ENCODE measurements at places on chromosomes 12 and 14. TPM values are rescaled to one million over a fixed set of nuclear protein-coding genes. Genes with fewer than 3 reads are reported as not detected.

MYG1 gene
- total RNA-seq: 99.0 TPM

FOXM1 gene
- total RNA-seq: 74.8 TPM

CCDC197 gene
- 0.11 TPM for total RNA-seq

KLRC4 gene
- total RNA-seq: not detected

JAG2 gene
- total RNA-seq: 2.6 TPM

DNA sequence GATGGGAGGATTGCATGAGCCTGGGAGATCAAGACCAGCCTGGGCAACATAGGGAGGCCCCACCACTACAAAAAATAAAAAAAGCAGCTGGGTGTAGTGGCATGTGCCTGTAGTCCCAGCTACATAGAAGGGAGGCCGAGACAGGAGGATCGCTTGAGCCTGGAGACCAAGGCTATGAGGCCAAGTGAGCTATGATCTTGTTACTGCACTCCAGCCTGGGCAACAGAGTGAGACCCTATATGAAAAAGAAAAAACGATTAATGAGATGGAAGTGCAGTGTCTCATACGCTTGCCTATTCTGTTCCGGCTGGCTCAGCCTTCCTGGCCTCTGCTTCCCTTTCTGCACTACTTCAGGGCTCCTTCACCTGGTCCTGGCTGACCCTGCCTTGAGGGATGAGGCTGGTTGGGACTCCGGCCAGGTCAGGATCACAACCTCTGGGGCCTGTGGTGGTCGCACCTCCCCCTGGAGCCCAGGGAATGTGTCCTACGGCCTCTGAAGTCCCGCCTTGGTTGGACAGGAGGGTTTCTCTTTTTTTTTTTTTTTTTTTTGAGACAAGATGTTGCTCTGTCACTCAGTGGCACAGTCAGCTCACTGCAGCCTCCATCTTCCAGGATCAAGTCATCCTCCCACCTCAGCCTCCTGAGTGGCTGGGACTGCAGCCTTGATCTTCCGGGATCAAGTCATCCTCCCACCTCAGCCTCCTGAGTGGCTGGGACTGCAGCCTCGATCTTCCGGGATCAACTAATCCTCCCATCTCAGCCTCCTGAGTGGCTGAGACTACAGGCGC is 10.7 kb downstream of the TEDC1 start:
- no peaks in the 10 kb centered on the region for H3K27me3 ChIP-seq
- H3K36me3 ChIP-seq: no peaks in the 10 kb centered on the region
- H3K4me3 ChIP-seq: no peak overlapping the region
- no peak overlapping the region for H3K27ac ChIP-seq
- no peaks in the 10 kb centered on the region for H3K4me1 ChIP-seq
- DNase-seq: no peak

- peaks cover 3% of the 10 kb centered on the region for H3K4me1 ChIP-seq
- H3K27me3 ChIP-seq: peaks cover 2% of the 10 kb centered on the region
- H3K36me3 ChIP-seq: no peaks in the 10 kb centered on the region
Observed at GRCh38 chr12:97148941-97149559, 242.0 kb downstream of the NEDD1 start.

GRCh38 chr12:77060883-77061240 is 4.5 kb downstream of the E2F7 start:
- DNase-seq: no peak
- H3K27me3 ChIP-seq: no peaks in the 10 kb centered on the region
- peaks cover 59% of the 10 kb centered on the region for H3K36me3 ChIP-seq
- no peak overlapping the region for H3K4me3 ChIP-seq
- H3K27ac ChIP-seq: no peak overlapping the region

DNA sequence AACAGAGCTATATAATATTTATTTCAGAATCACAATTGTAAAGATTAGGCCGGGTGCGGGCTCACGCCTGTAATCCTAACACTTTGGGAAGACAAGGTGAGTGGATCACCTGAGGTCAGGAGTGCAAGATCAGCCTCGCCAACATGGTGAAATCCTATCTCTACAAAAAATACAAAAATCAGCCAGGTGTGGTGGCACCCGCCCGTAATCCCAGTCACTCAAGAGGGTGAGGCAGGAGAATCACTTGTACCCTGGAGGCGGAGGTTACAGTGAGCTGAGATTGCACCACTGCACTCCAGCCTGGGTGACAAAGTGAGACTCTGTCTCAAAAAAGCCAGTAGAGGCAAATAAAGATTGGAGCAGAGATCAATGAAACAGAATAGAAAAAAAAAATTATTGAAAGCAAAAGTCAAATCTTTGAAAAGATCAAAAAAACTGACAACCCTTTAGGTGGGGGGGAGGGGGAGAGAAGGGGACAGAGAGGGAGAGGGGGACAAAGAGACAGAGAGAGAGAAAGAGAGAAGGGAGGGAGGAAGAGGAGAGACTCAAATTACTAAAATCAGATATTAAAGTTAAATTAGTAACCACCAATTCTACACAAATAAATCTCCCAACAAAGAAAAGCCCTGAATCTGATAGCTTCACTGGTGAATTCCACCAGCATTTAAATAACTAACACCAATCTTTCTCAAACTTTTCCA is 52.4 kb upstream of the AP4S1 start:
- peaks cover 5% of the 10 kb centered on the region for H3K36me3 ChIP-seq
- H3K27ac ChIP-seq: no peak overlapping the region
- peaks cover 26% of the 10 kb centered on the region for H3K4me1 ChIP-seq
- no peak overlapping the region for H3K4me3 ChIP-seq

DNA sequence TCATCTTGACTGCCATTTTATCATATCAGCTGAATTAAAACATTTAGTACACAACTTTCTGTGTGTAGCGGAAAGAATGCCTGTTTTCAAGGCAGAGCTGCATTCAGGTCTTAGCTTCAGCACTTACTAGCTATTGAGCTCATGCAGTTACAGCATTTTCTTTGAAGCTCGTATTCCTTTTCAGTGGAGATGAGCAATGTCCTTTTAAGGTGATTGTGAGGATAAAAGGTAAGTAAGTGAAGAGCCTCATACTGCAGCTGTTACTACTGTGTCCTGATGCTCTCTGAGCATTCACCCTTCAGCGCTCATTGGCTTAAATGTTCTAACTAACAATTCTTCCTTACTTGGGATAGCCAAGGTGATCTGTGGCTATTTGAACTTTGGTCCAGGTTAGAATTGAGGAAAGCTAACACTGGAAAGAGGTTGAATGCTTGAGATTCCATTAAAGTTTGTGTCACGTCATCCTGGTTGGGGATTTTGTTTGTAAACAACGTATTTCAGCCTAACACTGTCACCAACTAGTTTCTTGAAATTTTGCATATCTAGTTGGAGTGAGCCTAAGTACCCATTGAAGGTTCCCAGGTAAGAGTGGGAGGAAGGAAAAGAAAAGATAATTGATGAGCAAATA is 71.4 kb downstream of the PAPOLA start:
- no peak overlapping the region for H3K27ac ChIP-seq
- DNase-seq: no peak
- peaks cover 28% of the 10 kb centered on the region for H3K36me3 ChIP-seq
- peaks cover 7% of the 10 kb centered on the region for H3K4me1 ChIP-seq
- no peak overlapping the region for H3K4me3 ChIP-seq

- H3K4me1 ChIP-seq: peaks cover 3% of the 10 kb centered on the region
- H3K27ac ChIP-seq: no peak overlapping the region
Observed at GRCh38 chr14:102532204-102532658, 22.7 kb upstream of the ANKRD9 start.

GRCh38 chr14:60242429-60242828 is 6.6 kb upstream of the PPM1A start:
- H3K4me3 ChIP-seq: no peak overlapping the region
- H3K27me3 ChIP-seq: peaks cover 5% of the 10 kb centered on the region
- peaks cover 12% of the 10 kb centered on the region for H3K4me1 ChIP-seq
- DNase-seq: no peak
- no peaks in the 10 kb centered on the region for H3K36me3 ChIP-seq
- H3K27ac ChIP-seq: no peak overlapping the region

- H3K4me1 ChIP-seq: peaks cover 84% of the 10 kb centered on the region
- no peaks in the 10 kb centered on the region for H3K27me3 ChIP-seq
- peak overlapping the region; percentile 99 for H3K27ac ChIP-seq
- peak; percentile 72 for DNase-seq
Observed at GRCh38 chr12:47885012-47885501, 19.7 kb downstream of the VDR start.

DNA sequence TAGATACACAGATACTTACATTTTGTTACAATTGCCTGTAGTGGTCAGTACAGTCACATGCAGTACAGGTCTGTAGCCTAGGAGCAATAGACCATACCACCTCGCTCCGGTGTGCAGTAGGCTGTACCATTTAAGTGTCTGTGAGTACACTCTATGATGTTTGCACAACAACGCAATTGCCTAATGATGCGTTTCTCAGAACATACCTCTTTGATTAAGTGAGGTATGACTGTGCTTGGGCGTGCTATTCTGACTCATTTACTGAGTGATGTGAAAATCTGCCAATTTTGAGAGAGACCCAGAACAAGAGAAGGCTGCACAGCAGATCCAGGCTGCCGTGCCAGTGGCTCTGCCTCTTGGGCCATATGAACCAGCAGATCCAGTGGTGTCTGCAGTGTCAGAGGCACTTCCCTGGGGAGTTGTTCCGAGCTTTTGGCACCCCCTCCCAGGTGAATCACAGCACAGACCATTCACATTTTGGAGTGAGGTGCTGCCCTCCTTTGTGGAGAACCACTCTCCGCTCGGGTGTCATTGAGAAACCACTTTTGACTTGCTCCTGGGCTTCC is 20.4 kb downstream of the DLK1 start:
- DNase-seq: no peak
- no peak overlapping the region for H3K27ac ChIP-seq
- H3K36me3 ChIP-seq: no peaks in the 10 kb centered on the region
- H3K4me1 ChIP-seq: no peaks in the 10 kb centered on the region
- no peak overlapping the region for H3K4me3 ChIP-seq

DNA sequence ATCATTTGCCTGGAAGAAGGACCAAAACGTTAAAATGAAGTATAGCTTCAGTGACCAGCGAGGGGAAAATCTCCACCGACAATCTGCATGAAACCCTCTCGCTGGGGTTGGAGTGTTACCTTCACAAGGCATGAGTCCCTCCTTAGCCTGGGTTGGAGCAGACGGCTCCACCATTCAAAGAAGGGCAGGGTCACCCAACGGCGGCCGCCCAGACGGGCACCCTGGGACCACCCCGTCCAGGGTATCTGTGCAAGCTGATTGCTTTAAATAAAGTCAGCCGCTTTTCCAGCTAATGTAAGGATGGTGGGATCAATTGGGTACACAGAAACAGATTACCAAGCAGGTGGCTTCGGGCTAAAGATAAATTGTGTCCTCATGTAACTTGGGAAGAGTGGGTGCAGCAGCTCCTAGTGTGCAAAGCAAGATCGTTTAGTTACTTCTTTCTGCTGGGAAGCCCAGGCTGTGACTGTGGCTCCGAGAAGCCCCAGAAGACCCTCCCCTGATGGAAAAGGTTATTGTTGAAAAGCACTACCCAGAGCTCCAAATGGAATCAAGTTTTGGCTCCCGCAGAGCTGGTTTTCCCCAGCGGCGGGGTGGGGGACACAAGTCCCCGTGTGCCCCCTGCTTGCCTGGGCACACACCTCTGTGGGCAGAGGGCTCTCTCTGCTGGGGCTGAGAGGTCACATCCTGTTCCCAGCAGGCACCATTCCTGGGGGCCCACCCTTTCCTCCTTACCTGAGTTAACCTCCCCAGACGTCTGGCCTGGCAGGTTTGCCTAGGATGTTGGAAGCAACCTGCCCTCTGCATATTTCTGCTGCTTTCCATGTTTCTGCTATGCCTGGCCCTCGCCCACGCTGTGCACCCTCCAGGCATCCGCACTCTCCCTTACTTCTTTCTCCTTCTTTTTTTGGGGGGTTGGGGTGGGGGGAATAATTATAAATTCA is 318.6 kb upstream of the DIO3 start:
- H3K4me3 ChIP-seq: no peak overlapping the region
- no peak for DNase-seq
- no peaks in the 10 kb centered on the region for H3K36me3 ChIP-seq
- H3K4me1 ChIP-seq: no peaks in the 10 kb centered on the region

Measured in activated T-helper 2 cell treated with anti-CD3 and anti-CD28 coated beads, Interferon-gamma antibody, Interleukin-2, Interleukin-4, amounts not matched to agents 10 μg/mL and 5 μg/mL and 100 μg/mL, durations not matched to agents 14 hours and 24 hours and 36 hours (primary cell).